ENCODE measurements at places on chromosomes 13 and 19.

GRCh38 chr19:18046059-18046718, 38.2 kb downstream of the ARRDC2 start:
- no peak for DNase-seq

GRCh38 chr19:44636439-44637389, 7.0 kb upstream of the PVR start:
- DNase-seq, result no peak

- no peak for DNase-seq
Observed at GRCh38 chr13:44249431-44249836, 124.2 kb upstream of the SERP2 start.

DNA sequence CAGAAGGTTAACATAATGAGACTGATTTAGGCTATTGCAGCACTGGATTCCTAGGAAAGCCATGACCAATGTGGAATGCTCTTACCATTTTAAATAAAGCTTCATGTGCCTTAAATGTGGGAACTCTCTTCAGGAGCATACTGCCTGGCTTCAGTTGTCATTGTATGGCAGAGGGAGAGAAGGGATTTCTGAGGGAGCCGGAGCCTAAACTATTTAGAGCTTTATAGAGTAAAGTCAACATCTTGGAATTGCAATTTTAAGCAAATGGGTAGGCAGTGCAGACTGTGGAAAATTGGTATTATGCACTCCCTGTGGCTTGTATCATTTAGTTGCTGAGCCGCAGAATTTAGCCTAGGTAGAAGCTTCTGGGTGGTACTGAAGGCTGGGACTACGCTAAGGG, 2041.4 kb downstream of the PCDH9 start:
- DNase-seq, result no peak

DNA sequence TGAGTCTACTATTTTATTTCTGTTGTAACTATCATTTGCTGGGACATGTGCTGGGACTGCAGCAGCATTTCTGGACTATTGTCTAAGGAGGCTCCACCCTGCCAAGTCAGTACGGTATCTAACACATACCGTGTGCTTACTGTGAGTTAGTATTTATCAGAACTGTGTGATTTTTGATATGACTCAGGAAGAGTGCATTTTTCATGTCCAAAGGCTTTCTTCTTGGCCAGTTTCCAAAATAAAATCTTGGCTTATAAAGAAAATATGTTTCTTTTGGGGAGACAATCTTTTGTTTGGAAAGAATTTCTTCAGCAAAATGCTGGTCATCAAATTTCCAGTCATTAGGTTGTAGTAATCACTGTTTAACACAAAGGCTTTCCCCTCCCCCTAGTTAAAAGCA, 11.6 kb downstream of the PARP4 start:
- no peak for DNase-seq

GRCh38 chr13:104816726-104817125, 1718.7 kb downstream of the EFNB2 start:
- no peak for DNase-seq

DNA sequence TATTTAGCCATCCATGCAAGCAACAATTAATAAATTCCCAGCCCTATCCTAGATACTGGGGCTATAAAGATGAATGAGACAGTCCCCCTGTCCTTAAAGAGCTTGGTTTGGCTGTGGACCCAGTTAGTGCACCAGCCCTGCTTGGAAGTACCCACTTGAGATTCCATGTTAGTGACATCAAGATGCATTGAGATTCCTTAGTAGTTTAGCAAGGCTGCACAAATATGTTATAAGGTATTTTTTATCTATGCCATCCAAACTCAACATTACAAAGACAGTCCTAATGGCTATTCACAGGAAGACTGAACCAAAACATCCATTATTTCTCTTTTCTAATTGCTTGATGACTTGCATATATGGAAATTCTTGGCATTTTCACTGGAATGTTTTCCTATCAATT, 48.8 kb upstream of the RAP2A start:
- no peak for DNase-seq

- DNase-seq, result no peak
Observed at GRCh38 chr13:53560556-53560955, 531.9 kb downstream of the OLFM4 start.

GRCh38 chr19:21750586-21751128, 16.7 kb downstream of the ZNF100 start:
- DNase-seq, result no peak

DNA sequence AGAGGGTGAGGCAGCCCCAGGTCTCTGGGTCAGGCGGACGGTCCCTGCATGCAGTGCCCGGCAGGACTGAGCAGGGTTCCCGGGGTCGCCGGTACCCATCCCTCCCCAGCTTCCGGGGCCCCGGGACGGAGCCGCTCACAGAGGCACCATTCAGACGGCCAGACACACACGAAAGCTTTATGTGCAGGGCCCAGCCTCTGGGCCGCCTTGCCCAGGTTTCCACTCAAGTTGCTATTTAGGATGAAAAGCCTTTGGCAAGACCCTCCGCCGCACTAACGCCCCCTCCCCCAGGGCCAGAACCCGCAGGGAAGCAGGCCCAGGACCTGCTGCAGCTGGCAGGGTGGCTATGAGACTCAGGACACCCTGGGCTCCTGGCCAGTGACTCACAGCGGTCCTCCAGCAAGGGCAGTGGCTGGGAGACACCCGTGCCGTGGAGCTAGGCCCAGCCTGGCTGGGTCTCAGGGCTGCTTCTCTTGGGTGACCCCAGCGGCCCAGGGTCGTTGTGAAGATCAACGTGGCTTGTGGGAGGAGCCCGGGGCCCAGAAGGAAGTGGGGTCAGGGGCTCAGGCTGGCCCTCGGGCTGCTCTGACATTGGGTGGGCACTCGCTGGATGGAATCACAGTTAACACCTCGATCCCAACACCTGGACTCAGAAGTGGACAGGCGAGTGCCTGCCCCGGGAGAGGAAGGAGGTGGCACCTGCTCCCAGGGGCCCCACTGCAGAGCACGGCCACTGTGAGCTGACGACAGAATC, 4.8 kb downstream of the C19orf25 start:
- DNase-seq, result no peak

DNA sequence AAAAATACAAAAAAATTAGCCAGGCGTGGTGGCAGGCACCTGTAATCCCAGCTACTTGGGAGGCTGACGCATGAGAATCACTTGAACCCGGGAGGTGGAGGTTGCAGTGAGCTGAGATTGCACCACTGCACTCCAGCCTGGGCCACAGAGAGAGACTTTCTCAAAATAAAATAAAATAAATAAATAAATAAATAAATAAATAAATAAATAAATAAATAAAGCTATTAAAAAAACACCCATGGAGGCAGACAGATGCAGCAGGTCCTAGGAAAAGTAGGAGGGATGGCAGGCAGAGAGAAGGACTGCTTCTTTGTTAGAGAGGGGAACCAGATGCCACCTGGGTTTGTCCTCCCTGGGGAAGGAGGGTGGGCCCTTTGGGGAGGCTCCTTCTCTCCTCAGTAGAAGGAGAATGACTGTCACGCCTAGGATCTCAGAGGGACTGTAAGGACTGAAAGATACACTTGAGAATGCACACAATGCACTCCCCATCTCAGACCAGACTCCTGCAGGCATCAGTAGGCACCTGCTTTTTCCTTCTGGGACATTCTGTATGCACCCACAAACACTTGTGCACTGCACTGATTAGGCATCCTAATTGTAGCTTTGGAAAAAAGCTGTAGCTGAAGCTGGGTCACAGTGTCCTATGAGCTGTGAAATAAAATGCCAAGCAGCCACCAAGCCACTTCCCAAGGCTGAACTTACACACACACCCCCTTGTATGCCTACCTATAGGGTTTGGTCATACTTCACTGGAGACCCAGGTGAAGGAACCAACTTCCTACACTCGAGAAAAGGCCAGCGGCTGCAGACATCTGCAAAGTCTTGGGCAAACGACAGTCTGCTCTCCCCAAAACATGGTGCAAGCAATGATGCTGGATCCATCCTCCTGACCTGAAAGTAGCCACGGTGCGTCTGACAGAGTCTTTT, 18.9 kb upstream of the SLC35E1 start:
- DNase-seq, result no peak

DNA sequence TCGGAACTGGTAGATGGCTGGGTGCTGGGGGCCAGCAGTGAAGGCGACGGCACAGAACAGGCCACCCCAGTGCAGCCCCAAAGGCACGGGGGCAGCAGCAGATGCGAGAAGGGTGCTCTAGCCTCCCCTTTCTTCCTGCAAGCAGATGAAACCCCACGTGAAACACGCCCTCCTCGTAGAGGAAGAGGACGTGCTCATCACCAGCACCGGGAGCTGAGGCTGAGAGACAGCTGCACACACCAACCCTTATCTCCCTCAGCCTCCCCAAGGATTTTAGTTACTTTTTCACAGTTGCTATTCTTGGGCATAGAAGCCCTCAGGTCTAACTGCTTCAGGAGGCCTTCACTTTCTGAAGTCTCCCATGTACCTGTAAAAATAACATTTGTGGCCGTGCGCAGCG, 11.9 kb downstream of the ZNF787 start:
- no peak for DNase-seq

- peak; percentile 88 for DNase-seq
Observed at GRCh38 chr13:50082426-50083281, 67.4 kb downstream of the KCNRG start.

DNA sequence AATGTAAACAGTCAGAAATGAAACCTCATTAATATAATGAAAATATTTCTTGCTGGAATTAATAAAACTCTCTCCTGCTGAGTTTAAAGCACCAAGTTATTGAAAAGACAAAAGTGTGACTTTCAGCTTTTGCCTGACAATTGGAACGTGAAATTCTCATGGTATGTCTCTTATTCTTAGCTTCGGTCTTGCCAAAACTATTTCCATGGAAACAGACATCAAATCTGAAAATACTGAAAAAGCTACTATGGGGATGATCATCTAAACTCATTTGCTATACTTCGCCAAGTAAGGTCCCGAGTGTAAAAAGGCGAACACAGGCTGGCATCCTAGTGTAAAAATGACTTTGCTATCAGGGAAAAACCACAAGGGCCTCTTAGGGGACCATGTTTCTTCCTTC, 22.8 kb downstream of the HTR2A start:
- DNase-seq, result no peak

DNA sequence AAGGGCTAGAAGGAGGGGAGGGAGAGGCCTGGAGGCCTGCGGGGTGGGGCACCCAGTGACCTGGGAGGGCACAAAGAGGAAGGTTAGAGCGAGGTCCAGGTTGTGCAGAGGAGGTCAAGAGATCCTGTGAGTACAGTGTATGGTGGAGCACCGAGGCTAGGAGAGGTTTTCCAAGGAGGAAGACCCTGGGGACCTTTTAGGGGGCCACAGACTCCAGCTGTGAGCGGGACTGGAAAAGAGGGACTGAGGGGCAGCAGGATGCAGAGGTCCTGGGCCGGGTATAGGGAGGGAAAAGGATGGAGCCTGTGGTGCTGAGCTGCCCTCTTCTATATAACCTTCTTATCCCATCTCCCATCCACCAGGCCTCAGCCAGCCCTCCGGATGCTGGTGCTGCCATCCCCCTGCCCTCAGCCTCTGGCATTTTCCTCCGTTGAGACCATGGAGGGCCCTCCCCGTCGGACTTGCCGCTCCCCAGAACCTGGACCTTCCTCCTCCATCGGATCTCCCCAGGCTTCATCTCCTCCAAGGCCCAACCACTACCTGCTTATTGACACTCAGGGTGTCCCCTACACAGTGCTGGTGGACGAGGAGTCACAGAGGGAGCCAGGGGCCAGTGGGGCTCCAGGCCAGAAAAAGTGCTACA, 863 bp downstream of the ZNF581 start:
- DNase-seq, result no peak

DNA sequence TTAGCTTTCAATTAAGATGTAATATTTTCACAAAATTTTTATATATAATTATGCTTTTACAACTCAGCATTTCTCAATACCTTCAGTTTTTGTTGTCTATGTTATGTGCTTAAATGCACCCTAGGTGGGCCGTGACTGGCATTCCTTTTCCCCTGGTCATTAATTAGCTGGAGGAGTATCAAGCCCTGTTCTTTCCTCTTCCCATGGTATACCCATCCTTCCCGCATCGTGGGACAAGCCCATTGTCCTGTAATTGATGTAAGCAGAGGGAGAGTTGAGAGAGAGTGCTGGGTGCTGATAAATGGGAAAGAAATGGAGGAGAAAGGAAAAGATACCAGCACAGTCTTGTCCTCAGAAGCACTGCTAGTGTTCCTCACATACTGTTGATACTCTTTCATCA, 591.7 kb downstream of the GPC6 start:
- DNase-seq, result no peak

DNA sequence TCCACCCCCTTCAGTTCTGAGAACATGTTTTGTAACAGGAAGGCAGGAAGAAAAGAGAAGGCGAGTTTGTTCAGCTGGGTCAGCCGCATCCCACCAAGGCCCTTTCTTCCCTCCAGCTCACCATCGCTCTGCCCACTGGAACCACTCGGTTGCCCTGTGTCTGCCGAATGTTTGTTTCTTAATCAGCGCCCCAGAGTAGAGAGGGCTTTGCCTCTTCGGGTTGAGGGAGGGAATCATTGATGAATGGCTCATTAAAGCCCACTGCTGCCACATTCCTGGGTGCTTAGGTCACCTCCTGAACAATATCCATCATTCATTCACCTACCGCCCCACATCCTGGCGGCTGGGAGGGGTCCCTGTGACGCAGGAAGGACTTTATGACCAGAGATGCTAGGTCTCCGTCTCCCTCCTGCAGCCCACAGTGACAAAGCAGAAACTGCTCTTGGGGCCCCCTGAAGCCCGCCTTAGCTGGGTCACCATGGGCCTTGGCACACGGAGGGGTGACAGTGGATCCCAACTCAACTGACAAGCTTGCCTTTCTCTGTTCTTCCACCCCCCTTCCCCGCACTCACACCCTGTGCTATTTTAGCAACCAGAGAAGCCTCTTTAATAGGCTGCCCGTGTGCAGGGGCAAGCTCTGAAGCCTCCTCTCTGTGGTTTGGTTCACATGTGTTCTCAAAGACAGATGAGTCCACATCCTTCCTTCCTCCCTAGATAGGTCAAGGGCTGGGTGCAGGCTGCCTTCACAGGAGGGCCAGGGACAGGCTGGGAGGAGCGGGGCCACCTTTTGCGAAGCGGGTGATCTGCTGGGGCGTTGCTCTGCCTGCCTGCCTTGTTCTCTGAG, 46.2 kb downstream of the ACTN4 start:
- DNase-seq, result no peak

GRCh38 chr13:99296398-99296797, 10.8 kb downstream of the GPR183 start:
- DNase-seq, result no peak

- no peak for DNase-seq
Observed at GRCh38 chr19:46944123-46944748, 75.4 kb upstream of the NPAS1 start.

- no peak for DNase-seq
Observed at GRCh38 chr13:74190999-74191398, 56.8 kb upstream of the KLF12 start.

DNA sequence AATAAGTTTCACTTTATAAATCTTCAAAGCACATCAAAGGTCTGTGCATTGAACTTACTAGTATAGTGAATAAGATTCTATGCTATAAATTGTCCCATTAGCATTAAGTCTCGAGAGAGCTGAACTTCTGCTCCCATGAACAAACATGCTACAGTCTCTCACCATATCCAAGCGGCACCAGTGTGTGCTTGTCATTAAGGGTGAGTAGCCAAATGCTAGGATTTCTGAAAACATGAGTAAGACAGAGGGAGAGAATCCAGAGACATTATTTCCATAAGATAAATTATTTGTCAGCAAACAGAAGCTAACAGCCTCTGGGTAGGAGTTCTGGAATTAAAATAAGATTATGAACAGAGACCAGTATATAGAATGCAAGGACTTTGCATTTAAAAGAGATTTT, 2882.5 kb downstream of the PCDH9 start:
- no peak for DNase-seq

All from NCI-H1417 treated with DMSO at 0.1 percent for 48 hours (cell line).